ENCODE measurements at places on chromosomes 1 and 21. TPM values are rescaled to one million over a fixed set of nuclear protein-coding genes. Genes with fewer than 3 reads are reported as not detected.

SPRR5 gene
- total RNA-seq = not detected

- no peaks in the 10 kb centered on the region for H3K27me3 ChIP-seq
- no peaks in the 10 kb centered on the region for H3K4me1 ChIP-seq
- H3K27ac ChIP-seq = no peak overlapping the region
- H3K36me3 ChIP-seq = no peaks in the 10 kb centered on the region
These were observed 146.0 kb upstream of the IVNS1ABP start for GRCh38 chr1:185463011-185463410.

GRCh38 chr1:16986113-16986512 lies 5.7 kb upstream of the MFAP2 start:
- H3K27ac ChIP-seq = no peak overlapping the region
- H3K4me3 ChIP-seq = no peak overlapping the region

DNAH14 gene
- 0.38 TPM for total RNA-seq

RAB3B gene
- 0.10 TPM for total RNA-seq

GPA33 gene
- total RNA-seq = 1.2 TPM

SLC50A1 gene
- 48.4 TPM for total RNA-seq

FCRL2 gene
- total RNA-seq = not detected

- H3K4me3 ChIP-seq = no peak overlapping the region
- H3K4me1 ChIP-seq = no peaks in the 10 kb centered on the region
- H3K27me3 ChIP-seq = no peaks in the 10 kb centered on the region
- H3K36me3 ChIP-seq = no peaks in the 10 kb centered on the region
- no peak for DNase-seq
These were observed 28.7 kb downstream of the NPHS2 start for GRCh38 chr1:179547021-179547535.

AIM2 gene
- 13.7 TPM for total RNA-seq

NUAK2 gene
- 12.2 TPM for total RNA-seq

- no peak overlapping the region for H3K4me3 ChIP-seq
- no peak for DNase-seq
- H3K27me3 ChIP-seq = peaks cover 2% of the 10 kb centered on the region
- H3K27ac ChIP-seq = no peak overlapping the region
- no peaks in the 10 kb centered on the region for H3K36me3 ChIP-seq
- peaks cover 6% of the 10 kb centered on the region for H3K4me1 ChIP-seq
These were observed 31.6 kb upstream of the RPTN start for GRCh38 chr1:152190589-152190988.

GRCh38 chr1:9503001-9503675 lies 36.1 kb upstream of the SLC25A33 start:
- H3K36me3 ChIP-seq = no peaks in the 10 kb centered on the region
- no peaks in the 10 kb centered on the region for H3K4me1 ChIP-seq
- H3K27ac ChIP-seq = no peak overlapping the region
- H3K4me3 ChIP-seq = no peak overlapping the region
- H3K27me3 ChIP-seq = peaks cover 3% of the 10 kb centered on the region
- DNase-seq = no peak
